ENCODE measurements at places on chromosomes 13 and 19.

GRCh38 chr13:79392882-79393563 lies 13.0 kb downstream of the RBM26 start:
- DNase-seq = no peak

DNA sequence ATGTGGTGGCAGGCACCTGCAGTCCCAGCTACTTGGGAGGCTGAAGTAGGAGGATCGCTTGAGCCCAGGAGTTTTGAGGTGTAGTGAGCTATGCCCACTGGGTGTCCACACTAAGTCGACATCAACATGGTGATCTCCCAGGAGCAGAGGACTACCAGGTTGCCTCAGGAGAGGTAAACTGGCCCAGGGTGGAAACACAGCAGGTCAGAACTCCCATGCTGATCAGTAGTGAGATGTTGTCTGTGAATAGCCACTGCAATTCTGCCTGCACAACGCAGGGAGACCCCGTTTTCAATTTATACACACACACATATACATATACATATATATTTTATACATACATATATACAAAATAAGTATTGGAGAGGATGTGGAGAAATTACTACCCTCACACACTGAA lies 2.1 kb upstream of the ZNF224 start:
- no peak for DNase-seq

- DNase-seq = no peak
Observed at GRCh38 chr19:38001158-38001781, 94.3 kb downstream of the SIPA1L3 start.

GRCh38 chr19:16366433-16367260 lies 42.0 kb downstream of the KLF2 start:
- no peak for DNase-seq

DNA sequence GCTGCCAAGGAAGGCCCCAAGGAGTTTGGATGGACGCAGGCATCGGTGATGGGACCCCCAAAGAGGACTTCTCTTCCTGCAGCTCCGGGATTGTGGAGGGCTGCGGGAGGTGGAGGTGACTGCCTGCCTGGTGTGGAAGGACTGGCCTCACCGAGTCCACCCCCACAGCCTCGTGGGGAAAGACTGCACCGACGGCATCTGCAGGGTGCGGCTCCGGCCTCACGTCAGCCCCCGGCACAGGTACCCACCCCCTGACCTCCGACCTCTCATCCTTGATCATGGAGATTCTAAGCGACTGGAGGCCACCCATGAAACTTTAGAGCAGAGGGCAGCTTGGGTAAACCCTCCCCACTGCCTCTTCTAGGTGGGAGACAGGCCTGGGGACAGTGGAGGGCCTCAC lies 16.9 kb upstream of the CLASRP start:
- no peak for DNase-seq
